T1000 (cell line): ENCODE measurements at places on chromosomes 16 and 17.
A peak's percentile ranks its signal among the peaks of the same experiment; 100 is the strongest.

GRCh38 chr16:57666353-57667047 lies 1.6 kb upstream of the ADGRG3 start:
- no peak for DNase-seq

DNA sequence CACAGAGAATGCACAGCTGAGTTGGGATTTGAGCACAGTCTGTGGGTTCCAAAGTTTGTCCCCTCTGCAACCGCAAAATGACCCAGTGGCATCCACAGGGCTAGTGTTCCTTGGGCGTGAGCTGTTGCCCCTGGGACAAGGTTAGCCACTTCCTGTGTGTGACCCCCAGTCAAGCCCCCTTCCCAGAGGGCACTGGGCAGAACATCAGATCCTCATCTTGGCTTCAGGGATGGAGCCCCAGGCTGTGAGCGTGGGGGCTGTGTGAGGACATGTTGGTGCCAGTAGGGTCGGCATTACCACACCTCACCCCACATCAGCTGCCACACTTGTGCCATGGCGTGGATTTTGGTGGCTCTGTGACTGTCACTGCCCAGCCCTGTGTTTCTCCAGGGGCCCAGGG lies 55.3 kb downstream of the USP22 start:
- DNase-seq: no peak

DNA sequence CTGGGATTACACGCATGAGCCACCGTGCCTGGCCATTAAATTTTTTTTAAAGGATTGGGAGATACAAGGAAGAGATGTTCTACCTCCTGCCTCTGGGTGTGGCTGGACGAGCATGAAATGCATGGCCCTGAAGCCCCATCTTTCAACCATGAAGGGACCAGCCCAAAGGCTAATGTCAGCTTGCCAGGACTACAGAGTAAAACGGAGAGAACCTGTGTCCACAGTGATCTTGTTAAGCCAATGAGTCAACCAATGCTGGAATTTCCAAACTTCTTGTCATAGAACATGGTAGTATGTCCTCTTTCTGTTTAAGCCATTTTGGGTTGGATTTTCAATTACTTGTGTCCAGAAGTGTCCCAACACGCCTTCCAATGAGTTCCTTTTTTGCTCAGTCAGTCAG lies 71.3 kb downstream of the RTN4RL1 start:
- no peak for DNase-seq

DNA sequence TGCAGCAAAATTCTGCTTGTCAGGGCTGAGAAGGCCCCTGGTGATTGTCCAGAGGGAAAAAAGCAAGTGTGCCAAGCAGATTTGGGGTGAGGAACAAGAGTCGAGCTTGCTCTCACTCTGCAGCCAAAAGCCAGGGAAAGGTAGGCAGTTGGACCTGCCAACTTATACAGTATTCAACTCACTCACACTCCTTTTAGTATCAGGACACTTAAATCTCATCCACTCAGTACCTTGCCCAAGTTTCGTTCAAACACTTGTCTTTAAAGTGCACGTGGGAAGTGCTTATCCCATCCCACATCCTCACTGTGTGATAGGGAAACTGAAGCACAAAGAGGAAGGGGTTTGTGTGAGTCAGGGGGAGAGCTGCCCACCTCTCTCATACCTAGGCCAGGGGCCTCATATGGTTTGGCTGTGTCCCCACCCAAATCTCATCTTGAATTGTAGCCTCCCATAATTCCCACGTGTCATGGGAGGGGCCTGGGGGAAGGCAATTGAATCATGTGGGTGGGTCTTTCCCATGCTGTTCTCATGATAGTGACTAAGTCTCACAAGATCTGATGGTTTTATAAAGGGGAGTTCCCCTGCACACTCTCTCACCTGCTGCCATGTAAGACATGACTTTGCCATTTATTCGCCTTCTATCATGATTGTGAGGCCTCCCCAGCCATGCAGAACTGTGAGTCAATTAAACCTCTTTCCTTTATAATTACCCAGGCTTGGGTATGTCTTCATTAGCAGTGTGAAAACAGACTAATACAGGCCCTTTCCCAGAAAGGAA lies 25.6 kb upstream of the CES5A start:
- DNase-seq: no peak

- DNase-seq: no peak
Observed at GRCh38 chr17:10748531-10749181, 18.8 kb upstream of the TMEM220 start.

DNA sequence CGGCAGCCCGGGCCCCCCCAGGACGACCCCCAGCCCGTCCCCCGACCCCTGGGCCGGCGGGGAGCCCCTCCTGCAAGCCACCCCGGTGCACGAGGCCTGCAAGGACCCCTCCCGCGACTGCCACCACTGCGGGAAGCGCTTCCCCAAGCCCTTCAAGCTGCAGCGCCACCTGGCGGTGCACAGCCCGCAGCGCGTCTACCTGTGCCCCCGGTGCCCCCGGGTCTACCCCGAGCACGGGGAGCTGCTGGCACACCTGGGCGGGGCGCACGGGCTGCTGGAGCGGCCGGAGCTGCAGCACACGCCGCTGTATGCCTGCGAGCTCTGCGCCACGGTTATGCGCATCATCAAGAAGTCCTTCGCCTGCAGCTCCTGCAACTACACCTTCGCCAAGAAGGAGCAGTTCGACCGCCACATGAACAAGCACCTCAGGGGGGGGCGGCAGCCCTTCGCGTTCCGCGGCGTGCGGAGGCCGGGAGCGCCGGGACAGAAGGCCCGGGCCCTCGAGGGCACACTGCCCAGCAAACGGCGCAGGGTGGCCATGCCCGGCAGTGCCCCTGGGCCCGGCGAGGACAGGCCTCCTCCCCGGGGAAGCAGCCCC lies 15.6 kb upstream of the ZFPM1 start:
- DNase-seq: no peak

DNA sequence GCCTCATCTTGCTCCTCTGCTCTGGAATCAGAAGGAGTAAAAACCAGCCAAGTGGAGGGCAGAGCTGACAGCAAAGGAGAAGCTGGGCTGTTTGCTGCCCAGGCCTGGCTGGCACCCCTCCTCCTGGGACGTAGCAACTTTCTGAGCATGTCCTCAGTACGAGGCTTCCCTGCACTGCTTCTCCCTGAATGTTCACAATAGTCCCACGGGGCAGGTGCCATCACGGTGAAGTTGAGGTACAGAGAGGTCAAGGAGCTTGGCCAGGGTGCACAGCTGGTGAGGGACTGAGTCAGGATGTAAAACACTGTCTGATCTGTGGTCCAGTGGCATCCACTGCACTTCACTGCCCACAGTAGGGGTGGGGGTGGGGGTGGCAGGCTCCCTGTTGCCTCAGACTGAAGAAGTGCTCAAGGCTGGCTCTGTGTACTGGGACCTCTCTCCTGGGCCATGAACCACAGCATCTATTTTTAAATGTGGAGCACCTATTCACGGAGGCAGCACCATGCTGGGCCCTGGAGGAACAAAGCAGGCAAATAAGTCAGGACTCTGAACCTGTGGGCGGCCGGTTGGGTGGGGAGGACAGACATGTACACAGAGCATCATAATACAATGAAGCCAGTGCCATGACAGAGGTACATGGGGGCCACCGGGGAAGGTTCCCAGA lies 369.5 kb downstream of the SEC14L1 start:
- DNase-seq: no peak

DNA sequence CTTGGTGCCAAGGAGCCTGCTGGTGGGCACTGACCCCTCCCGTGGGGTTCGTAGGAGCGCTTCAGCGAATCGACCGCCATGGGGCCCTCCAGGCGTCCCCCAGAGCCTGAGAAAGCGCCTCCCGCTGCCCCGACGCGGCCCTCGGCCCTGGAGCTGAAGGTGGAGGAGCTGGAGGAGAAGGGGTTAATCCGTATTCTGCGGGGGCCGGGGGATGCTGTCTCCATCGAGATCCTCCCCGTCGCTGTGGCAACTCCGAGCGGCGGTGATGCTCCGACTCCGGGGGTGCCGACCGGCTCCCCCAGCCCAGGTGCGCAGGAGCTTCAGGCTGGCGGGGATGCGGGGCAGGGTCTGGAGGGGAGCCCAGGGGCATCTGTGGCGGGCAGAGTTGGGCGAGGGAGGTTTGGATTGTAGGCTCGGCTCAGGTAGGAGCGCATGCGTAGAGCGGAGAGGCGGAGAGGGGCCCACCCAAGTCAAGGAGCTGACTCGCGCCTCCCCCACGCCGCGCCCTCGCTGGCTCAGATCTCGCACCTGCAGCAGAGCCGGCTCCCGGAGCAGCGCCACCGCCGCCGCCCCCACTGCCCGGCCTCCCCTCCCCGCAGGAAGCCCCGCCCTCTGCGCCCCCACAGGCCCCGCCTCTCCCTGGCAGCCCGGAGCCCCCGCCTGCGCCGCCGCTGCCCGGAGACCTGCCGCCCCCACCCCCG lies 19.8 kb downstream of the FMNL1 start:
- DNase-seq: no peak

- no peak for DNase-seq
Observed at GRCh38 chr17:70110443-70110880, 35.4 kb downstream of the KCNJ16 start.

GRCh38 chr17:73291260-73291801 lies 20.5 kb downstream of the CDC42EP4 start:
- peak; percentile 82 for DNase-seq

DNA sequence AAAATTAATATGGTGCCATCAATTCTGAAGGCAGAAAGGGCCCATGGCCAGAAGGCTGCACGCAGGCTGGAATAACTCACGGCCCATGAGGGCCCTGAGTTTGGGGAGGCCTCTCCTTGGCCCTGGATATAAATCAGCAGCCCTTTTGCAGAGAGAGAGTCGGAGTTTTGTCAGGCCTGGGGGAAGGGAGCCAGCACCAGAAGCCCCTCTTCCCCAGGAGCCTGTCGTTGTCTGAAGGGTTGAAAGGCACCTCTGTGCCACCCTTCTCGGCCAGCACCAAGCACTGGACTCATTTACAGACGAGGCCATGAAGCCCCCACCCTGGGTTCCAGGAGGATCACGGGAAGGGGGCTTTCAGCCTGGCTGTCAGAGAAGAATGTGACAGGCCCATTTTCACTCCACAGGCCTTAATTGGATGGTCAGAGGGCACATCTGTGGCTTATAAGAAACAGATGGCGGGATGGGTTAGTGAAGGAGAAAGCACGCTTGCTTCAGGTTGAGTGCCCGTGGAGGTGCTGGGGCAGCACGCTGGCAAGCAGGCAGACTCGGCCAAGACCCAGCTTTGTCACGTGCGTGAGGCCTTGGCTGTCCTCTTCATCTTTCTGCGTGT lies 140.6 kb downstream of the CLEC16A start:
- DNase-seq: no peak

GRCh38 chr17:46733837-46734475 lies 84.5 kb downstream of the WNT3 start:
- DNase-seq: no peak

DNA sequence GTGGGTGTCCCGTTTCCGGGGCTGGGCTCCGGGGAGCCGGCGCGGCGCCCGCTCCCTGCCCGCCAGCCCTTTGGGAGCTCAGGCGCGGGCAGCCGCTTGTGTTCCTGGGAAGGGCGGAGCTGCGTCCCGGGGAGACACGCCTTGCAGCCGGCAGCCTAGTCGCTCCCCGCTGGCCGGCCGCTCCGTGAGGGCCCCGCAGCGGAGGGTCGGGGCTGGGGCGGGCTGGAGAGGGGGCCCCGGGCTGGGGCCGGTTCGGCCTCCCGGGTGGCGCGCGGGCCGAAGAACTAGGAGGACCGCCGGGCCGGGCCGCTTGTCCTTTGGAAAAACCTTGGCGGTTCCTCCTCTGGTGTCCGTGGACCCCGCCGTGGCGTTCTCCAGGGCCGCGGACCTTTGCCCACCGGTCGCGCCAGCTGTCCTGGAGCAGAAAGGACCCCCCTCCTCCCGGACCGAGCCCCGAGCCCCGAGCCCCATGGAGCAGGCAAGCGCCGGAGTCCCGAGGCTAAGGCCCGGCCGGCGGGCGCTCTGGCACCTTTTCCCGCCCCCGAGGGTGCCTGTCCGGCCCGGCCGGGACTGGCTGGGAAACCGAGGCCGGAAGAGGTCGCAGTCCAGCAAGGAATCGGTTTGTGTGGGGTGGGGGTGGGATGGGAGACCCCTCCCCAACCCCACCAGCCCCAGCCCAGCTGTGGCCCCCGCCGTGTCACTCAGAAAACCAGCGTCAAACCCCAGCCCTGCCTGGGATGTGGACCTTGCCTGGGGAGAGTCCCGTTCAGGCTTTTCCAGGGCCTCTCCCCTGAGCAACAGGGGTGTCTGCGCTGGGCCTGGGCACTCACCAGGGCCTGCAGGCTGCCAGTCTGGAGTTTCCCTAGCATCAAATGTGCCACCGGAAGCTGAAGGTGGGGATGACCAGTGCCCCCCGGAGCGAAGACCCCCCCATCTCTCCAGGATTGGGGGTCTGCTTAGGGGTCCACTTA lies 6.8 kb upstream of the TBC1D3B start:
- DNase-seq: no peak

DNA sequence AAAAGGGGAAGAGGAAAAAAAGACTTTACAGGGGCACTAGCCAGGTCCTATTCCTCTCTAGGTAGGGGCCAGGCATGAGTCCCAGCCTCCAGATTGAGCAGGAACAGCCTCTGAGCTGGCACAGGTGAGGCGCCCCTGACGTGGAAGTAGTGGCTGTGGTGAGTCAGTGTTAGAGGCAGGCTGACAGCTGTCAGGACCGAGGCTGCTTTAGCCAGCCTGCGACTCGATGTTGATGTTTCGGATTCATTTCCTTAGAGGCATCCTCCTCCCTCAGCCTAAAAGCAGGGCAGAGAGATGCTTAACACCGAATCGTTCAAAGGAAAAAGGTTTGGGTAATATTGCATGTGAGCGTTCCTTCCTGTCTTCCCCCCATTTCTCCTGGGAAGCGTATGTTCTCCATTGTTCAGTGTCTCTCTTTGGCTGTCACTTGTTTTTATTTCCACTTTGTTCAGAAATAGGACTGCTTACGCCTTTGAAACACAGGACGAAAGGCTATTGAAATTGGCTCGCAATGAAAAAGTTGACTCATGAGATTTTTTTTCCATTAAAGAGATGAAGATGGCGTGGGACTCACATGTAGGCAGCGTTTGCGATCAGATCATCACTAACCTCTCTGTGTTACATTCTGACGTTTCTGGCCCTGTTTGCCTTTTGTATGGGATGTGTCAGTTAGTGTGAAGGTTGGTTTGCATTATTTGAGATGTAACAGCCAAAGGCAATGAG lies 1.3 kb downstream of the KIAA0513 start:
- DNase-seq: no peak

GRCh38 chr16:1791943-1792812 lies 1.3 kb downstream of the IGFALS start:
- no peak for DNase-seq

DNA sequence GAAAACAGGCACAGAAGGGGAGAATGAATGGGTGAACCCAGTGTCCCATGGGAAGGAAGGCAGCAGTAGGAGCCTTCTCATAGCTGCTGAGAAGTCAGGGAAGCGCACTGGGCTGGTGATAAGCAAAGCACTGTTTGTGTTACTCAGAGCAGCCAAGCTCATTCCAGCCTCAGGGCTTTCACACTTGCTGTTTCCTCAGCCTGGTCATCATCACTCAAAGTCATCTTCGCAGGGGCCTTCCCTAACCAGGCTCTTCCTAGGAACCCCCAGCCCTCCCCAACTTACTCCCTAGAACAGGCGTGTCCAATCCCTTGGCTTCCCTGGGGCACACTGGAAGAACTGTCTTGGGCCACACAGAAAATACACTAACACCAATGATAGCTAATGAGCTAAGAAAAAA lies 32.1 kb upstream of the LONP2 start:
- DNase-seq: no peak

- no peak for DNase-seq
Observed at GRCh38 chr17:44602390-44602789, 45.1 kb downstream of the FZD2 start.
